CD4-positive, alpha-beta T cell treated with Interleukin-17A for 1 hour (primary cell): ENCODE measurements at places on chromosomes 11 and 22.

DNA sequence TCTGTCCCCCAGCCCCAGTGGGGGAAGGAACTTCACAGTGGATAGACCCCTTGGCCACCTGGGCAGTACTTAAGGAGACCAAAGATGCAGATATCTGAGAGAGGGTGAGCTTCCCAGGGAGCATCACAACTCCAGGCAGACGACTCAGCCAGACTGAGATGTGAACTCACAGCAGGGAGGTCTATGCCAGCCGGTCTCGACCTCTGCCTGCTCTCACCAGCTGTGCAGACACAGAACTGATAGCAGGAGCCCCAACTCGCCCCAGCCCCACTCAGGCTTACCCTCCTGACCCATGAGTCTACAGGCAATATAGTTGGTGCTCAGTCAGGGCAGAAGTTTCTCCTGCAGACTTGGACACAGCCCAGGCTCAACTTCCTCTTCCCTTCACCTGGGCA lies 29.7 kb upstream of the ACCSL start:
- DNase-seq, result no peak

- DNase-seq, result peak; percentile 23
These were observed 11.9 kb upstream of the CERK start for GRCh38 chr22:46749682-46750529.

DNA sequence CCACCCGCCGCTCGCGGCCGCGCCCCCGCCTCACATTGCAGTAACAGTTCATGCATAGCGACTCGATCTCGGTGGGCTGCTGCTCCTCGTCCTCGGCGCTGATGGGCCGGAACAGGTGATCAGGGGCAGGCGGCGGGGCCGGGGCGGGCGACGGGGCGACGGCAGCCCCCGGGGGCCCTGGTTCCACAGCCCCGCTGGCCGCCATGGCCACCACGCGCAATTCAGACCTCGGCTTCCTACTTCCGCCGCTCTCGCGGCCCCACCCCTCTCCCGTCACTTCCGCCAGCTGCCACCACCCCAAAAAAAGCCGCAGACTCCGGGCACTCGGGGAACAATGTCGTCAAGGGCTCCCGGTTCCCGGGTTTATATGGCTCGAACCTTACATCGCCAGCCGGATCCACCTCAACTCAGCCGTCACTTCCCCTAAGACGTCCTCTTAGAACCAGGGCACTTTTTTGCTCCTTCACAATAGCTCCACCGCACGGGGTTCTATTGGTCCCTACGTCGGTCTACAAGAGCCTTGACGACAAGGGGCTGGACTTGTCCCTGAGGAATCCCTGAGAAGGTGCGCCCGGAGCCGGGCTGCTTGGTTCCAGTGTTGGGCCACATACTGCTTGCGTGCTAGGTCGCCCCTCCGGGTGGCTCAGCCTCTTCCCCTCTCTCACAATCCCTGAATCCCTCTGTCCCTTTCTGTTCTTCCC lies at the start of gene ZPR1:
Gene ZPR1, minus strand, starts transcription at position 238 of the 701 bp plus-strand sequence. Its CDS starts 33 bp downstream, at position 205.
- peak; percentile 91 for DNase-seq

DNA sequence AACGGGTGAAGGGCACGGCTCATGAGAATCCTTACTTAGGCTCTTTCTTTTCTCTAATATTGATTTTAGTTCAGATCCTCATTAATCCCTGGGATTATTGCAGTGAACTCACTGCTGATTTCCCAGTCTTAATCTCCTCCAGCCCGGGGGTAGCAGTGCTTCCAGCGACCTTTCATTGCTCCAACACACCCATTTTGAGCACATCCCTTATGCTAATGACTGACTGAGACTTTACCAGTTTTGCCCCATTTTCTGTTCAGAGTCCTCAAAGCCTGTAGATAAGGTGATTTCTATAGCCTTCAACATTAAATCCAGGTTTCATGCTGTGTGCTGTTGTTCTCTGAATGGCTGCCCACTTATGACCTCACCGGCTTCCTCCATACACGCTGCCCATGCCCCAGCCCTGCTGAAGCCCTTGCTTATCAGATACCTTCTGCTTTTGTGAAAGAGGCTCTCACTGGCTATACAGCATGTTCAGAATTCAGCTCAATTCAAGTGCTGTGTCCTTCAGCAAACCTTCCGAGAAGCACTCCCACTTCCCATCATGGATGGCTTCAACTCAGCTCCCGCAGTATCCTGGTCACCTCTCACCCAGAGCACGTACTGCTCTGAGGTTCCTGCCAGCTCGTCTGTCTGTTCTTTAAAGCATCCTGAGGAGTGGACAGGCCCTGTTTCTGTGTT lies 49.0 kb downstream of the PPFIA1 start:
- no peak for DNase-seq

DNA sequence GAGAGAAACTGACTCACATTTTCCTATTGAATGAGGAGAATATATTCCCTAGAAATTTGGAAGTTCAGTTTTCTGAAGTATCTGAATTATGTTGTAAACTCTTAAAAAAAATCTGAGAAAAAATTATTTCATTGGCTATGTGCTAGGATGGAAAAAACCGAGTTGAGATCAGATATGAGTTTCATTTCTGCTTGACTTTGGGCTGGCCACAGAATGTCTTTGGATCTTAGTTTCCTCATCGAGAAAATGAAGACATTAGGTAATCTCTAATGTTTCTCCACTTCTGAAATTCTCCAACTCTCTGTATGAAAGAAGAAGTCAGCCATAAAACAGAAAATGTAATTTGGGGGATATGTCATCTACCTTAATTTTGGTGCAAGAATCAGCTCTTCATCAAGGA lies 28.8 kb downstream of the SLN start:
- no peak for DNase-seq

DNA sequence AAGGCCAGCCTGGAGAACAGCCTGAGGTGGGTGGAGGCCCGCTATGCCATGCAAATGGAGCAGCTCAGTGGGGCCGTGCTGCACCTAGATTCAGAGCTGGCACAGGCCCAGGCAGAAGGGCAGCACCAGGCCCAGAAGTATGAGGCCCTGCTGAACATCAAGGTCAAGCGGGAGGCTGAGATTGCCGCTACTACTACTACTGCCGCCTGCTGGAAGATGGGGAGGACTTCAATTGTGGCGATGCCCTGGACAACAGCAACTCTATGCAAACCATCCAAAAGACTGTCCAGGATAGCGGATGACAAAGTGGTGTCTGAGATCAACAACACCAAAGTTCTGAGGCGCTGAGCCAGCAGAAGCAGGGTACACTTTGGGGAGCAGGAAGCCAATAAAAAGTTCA lies 3.1 kb upstream of the TMEM218 start:
- DNase-seq, result no peak

DNA sequence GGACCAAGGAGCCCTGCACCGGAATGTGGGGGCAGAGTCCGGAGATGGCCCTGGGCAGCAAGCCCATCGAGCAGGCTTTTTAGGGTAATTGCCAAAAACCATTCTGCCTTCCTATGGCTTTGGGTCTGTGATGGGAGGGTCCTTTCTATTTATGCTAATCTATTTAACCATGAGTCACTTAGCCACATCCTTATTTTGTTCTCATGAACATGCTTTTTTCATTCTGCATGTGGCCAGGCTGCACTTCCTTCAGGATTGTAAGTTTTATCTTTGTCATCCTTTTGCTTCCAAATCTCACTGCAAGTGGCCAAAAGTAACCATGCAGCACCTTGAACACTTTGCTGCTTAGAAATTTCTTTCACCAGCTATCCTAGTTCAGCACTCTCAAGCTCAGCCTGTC lies 88.3 kb downstream of the EFCAB6 start:
- DNase-seq, result no peak

DNA sequence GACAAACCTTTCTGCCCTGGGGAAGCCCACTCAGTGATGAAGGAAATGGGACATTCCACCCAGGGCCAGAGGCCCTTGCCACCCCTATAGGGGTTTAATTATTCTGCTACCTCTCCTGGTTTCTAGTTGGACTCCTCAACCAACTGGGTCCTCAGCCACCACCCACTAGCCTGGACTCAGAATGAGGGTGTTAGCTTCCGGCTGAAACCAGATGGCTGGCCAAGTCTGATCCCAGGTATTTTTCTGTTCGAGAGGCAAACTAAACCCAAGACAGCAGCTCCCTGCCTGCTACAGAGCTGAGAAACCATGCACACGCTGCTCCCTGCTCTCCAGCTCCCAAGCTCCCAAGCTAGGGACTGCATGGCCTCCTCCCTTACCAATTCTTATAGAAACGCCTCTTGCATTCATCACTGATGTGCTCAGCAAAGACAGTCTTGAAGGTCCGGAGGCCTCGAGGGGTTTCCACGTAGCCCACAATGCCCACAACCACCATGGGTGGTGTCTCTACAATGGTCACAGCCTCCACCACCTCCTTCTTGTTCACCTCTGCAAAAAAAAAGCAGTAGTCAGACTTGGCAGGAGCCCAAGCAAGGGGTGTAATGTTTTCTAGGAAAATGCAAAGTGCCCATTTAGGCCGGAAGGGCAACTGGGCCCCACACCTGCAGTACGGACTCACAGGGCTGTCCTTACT lies 2.2 kb downstream of the RPL3 start:
- peak; percentile 62 for DNase-seq

GRCh38 chr22:45975164-45976161 lies 1.5 kb downstream of the WNT7B start:
- DNase-seq, result no peak

- DNase-seq, result no peak
These were observed 34.4 kb downstream of the ARVCF start for GRCh38 chr22:19981961-19982920.

- no peak for DNase-seq
These were observed 1.9 kb upstream of the BCL9L start for GRCh38 chr11:118927554-118928100.

DNA sequence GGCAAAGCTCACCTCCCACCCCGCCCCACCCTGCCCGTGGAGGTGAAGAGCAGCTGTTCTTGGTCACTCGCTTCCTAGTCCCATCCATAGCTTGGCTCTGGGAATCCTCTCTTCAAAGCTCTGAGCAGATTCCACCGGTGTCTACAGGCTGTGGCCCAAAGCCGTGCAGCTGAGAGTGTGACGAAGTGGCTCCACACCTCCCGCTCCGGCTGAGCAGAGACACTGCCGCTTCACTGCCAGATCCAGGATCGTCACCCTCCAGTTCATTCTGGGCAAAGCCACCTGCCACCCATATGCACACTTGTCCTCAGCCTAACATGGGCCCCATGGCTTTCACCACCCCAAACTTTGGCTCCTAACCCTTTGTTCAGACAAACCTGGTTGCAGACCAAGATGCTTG lies 532.9 kb upstream of the B3GAT1 start:
- no peak for DNase-seq

- no peak for DNase-seq
These were observed 53.7 kb upstream of the CCDC34 start for GRCh38 chr11:27416568-27417176.

DNA sequence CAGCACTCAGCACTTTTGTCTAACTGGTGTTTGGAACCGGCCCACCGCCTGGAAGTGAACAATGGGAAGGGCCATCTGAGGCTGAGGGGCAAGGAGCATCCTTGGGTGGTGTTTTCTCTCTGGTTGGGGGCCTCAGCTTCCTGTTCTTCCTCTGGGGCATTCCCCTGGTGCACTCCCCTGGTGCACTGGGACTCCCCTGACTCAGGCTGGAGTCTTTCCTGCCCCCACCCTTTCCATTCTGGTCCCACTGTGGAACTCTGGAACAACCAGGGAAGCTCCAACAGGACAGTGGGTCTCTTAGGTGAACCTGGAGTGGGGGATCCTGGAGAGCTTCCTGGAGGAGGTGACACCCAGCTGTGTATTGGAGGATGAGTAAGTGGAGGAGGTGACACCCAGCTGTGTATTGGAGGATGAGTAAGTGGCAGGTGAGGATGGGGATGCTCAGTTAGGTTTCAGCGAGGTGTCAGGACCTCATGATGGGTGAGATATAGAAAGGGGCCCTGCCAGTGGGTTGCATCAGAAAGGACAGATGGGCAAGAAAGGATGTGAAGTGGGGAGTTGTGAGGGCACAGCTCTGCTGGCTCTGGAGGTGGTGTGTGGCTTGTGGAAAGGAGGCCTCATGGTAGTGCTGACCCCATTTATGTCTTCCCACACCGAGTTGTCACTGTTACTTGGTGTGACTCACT lies 132.1 kb downstream of the OSBP2 start:
- no peak for DNase-seq

- no peak for DNase-seq
These were observed 53.9 kb upstream of the TBCEL start for GRCh38 chr11:120969993-120970392.

GRCh38 chr11:71131861-71132260 lies 120.5 kb downstream of the SHANK2 start:
- no peak for DNase-seq

DNA sequence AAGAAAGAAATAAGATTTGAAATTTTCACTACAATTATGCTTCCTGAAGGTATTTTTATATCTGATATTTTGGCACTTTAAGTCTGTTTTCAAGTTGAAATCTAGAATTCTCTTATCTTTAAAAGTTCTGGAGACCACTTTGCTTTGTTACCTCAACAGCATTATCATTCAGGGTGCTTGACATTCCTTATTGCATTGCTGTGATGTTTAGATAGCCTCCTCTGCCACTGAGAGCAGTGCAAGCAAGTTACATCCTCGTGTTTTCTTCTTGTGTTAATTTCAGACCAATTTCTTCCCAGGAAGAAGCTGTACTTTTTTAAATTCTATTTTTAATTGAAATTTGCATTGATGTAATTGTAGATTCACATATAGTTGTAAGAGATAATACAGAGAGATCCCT lies 333.9 kb upstream of the KIRREL3 start:
- DNase-seq, result no peak

GRCh38 chr11:130478881-130479280 lies 30.4 kb downstream of the ADAMTS15 start:
- no peak for DNase-seq

- no peak for DNase-seq
These were observed 51.1 kb upstream of the LMO2 start for GRCh38 chr11:33942954-33943353.

DNA sequence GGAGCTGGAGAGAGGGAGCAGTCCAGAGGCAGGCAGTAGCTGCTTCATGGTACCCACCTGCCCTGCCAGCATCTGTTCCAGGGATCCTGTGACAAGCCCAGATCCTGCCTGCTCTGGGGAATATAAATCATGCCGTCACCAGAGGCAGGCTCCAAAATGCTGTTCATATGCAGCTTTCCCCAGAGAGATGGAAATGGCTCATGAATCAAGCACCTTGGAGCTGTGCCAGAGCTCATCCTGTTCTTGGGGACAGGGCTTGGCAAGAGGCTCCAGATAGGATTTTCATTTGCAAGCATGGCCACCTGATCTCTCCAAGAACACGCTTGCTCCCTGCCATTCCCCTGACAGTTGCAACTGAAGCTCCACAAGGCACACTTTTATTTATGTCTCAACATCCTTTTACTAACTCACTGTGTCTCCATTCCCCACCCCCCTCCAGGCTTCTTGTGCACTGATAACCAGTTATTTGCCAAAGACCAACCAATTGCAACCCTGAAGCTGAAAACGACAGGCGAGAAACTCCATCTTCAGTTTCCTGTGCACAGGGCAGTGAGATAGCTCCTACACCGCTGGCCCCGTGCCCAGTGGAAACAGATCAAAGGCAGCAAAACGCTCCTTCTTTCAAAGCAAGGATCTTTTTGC lies 115.8 kb upstream of the PITPNB start:
- DNase-seq, result no peak

DNA sequence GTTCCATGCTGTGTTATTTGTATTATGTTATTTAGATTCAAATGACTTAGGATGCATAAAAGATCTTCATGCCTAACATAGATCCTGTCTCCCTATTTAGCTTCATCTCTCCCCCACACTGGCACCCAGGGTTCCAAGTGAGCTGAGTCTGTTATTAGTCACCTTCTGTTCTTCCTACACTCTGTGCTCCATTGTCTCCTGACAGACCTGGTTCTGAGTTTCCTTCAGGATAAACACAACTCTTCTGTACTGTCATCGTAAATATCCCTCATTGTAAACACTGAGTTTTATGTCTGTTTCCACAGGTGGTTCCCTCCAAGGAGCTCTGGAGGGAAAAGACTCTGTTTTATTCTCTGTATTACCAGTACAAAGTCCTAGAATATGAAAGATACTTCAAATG lies 8.7 kb downstream of the MMP26 start:
- no peak for DNase-seq
